ENCODE measurements at places on chromosomes 11 and 22.

DNA sequence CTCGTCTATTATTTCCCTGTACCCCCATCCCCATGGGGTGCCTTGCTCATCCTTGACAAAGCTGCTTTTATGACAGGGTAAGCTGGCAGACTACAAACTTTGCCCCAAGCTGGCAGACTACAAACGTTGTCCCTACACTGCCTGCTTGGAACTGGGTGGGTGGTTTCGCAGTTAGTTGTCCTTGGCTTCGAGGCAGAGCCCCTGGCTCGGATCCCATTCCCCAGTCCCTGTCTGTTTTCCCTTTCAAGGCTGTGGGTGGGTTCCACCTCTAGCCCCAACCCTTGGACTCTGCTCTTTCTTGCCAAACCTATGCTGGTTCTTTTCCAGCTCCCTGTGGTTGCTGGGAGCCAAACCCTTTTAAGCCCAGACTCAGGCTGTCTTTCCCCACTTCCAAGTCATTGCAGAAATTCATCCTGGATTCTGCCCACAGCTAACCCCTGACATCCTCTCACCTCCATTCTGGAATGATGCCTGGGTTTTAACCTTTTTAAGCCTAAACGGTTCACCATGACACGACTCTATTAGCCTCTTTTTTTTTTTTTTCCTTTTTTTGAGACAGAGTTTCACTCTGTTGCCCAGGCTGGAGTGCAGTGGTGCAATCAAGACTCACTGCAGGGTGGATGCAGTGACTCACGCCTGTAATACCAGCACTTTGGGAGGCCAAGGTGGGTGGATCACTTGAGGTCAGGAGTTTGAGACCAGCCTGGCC lies 9.2 kb upstream of the RBM14 start:
- DNase-seq, result no peak

- DNase-seq, result no peak
These were observed 16.1 kb downstream of the TREH start for GRCh38 chr11:118663381-118663780.

DNA sequence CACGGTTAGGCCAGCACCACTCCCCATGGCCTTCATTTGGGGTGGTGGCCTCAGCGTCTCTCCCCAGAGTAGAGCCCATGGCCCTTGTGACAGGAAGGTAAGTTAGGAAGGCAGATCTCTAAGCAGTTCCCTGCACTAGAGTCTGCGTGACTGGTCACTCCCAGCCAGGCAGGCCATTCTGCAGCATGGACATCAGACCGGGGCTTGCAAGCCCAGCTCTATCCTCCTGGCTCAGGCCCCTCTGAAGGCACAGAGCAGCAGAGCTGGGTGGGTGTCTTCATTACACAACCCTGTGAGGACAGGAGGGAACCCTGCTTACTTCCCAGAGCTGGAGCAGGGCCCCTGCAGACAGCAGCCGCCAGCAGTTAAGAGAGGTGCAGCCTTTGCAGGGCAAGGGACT lies 77.3 kb downstream of the PIWIL3 start:
- no peak for DNase-seq

DNA sequence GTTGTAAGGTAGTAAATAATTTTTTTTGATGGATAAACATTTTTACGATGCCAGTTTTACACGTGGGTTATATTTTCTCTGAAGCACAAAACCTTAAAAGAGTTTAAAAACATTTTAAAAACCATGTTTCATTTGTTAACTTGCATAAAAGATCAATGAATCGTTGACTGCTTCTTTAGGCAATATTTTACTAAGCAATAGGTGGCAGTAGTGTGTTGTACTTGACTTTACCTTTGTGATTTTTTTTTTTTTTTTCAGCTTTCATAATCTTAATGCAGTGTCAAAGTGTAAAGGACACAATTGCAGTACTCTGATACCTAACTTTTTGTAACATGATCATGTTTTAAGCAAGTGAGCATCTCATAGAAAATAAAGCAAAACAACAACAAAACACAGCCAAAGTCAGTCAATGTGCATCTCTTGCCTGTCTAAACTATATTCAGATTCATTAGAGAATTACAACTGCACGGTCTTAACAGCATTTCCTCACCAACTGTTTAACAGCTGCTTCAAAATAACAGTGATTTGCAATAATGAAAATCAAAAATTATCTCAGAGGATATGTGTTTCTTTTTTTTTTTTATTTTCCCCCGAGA lies 27.7 kb downstream of the DNAJC24 start:
- no peak for DNase-seq

- no peak for DNase-seq
These were observed 338.1 kb upstream of the KIRREL3 start for GRCh38 chr11:127338380-127339259.

DNA sequence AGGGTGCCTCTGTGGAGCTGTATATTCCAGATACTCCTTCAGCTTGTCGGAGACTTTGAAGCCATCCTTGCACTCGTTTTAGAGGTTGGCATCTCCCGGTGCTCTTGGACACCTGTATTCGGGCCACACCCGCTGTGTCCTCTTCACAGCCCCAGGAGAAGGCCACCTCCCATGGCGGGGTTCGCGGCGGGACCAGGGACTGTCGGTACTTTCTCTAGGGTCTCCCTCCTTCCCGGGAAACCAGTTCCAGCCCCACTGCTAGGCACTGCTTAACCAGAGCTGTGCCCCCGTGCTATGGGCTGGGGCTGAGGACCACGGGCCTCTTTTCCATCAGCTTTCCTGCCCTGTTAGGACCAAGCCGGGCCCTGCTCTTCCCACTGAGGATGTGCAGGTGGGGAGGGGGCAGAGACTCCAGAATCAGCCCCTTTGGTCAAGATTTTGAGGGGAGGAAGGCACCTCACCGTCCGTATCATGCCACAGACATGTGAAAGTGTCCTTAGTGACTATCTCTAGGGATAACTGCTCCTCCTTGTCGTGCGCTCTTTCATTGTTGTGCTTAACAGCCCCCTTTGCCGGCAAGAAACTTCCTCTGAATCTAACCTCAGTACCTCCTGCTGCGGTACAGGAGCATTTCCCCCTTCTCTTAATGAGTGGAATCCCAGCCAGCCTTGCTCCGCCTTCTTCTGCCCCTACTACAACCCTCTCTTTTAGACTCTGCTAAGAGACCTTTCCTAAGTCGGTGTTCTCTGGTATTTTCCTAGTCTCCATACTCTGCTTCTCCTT lies 1.2 kb upstream of the B3GAT1 start:
- no peak for DNase-seq

All from activated naive CD4-positive, alpha-beta T cell treated with anti-CD3 and anti-CD28 coated beads, Interleukin-2, amount 50 U/mL, for 16 hours (primary cell).